ENCODE measurements at places on chromosomes 4 and X.
A peak's percentile ranks its signal among the peaks of the same experiment; 100 is the strongest.

GRCh38 chr4:71009890-71010588, 16.6 kb downstream of the DCK start:
- DNase-seq = no peak

GRCh38 chr4:70606459-70606858, 14.4 kb downstream of the AMBN start:
- DNase-seq = no peak

DNA sequence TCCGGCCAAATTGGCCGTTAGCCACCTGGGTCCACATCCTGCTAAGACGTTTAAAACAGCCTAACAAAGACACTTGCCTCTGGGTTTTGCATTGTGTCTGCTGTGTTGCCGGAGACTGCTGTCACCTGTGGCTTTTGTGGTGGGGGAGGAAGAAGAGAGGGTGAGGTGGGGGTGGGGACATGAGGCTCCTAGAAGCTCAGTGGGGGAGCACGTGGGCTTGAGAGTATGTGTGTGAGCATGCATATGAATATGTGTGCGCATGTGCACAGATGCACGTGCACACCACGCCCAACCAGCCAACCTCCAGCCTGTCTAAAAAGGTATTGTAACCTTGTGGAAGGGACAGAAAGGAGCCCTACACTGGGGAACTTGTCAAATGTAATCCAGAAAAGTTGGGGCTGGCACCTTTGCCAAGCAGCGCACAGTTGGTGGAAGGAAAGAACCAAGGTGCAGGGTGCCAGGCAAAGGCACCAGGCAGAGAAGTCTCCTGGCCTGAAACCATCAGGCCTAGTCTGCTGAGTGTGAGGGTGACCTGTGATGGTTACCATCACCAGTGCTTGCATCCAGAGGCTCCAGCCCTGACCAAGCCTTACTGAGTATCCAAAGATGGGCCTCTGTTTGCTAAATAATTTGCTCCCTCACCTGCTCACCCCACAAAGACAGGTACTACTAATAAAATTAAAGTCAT, 10.1 kb upstream of the SASH3 start:
- DNase-seq = peak; percentile 47

DNA sequence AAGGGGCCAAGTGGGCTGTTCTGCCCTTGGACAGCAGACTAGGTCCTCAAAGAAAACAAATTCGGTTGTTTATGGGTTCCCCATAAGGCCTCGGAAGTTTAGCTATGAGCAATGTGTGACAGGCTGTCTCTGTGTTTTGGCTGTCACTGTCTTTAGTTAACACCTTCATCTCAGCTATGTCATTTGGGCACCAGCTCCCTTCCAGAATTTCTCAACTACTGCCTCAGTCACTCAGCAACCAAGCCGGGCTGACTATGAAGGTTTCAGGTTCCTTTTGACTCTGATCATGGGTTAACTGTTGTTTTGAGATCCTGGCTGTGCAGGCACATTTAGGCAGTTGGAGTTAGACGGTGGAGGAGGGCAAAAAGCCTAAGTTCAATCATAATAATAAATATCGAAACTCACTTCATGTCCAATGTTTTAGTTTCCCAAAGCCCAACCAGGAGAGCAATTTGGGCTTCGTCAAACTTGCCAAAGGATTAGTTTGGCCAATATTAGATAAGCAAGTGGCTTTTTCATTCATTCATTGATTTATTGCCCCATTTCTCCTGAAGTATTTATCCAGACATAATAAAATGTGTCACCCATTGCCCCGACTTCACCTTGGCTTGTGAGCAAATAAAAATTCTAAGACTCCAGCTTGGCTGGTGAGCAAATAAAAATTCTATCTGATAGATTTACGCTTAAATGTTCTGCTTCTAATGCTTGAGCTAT, 9.1 kb upstream of the PAGE1 start:
- DNase-seq = no peak

- DNase-seq = no peak
Measured at GRCh38 chrX:73850124-73851013, 287.4 kb downstream of the CHIC1 start.

GRCh38 chrX:155819525-155819924, 61.6 kb upstream of the VAMP7 start:
- DNase-seq = no peak

GRCh38 chrX:19799319-19800182, 87.8 kb downstream of the SH3KBP1 start:
- no peak for DNase-seq

GRCh38 chrX:43016021-43016420, 238.1 kb upstream of the PPP1R2C start:
- no peak for DNase-seq

DNA sequence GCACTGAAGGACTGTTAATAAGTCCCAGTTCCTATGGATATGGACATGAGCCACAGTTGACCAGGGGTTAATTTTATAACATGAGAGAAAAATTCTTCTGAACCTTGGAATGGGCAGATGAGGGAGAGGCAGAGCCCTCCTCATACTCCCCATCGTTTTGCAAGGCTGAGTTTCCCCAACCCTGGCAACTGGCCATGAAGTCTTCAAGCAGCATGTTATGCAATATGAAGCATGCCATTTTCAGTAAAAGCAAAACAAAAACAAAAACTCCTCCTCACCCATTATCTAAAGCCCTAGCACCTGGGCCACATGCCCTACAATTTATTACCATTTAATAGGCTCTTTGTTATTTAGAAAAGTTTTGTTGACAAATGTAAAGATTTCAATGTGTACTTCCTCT, 64.5 kb downstream of the GPC4 start:
- no peak for DNase-seq

- no peak for DNase-seq
Measured at GRCh38 chr4:80259012-80259411, 7.5 kb upstream of the FGF5 start.

GRCh38 chr4:24265989-24266388, 318.4 kb downstream of the DHX15 start:
- no peak for DNase-seq

- DNase-seq = no peak
Measured at GRCh38 chr4:112252234-112252633, 20.6 kb downstream of the AP1AR start.

GRCh38 chrX:26032111-26032912, 105.8 kb upstream of the MAGEB18 start:
- no peak for DNase-seq

DNA sequence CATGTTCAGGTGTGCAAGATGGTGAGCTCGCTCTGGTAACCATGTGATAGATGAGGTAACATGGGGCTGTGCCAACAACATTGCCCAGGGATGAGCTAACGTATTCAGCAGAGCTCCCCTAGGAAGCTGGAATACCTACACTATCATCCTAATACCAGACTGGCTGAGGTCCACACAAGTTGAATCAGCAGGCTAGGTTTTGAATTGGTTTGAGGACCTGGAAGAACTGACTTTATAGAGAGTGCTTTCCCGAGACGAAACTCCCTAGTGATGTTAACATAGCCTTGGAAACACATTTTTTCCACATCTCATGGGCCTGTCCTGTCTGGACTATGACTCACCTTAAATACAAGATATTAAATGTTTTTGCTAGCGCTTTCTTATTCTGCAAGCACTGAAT, 56.7 kb downstream of the IGFBP7 start:
- no peak for DNase-seq
